ENCODE measurements at places on chromosomes 4 and X. TPM values are rescaled to one million over a fixed set of nuclear protein-coding genes. Genes with fewer than 3 reads are reported as not detected.

DNA sequence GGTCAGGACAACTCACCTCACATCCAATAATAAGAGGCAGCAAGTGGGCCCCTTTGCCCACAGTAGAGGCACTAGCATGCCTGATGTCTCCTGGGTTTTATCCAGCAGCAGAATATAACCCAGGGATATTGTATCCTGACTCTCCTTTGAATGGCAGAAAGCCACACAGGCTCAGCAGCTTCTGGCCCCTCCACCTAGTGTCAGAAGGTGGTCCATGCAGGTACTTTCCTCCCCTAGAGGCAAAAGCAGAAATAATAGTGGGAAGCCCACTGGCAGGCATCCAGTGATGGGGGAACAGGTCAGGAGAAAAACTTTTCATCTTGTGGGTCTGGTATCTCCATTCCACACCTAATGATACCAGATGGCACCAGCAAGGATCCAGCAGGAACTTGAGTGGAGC is 75.5 kb upstream of the IRS4 start:
- no peak for DNase-seq
- peaks cover 11% of the 10 kb centered on the region for H3K27me3 ChIP-seq
- H3K27ac ChIP-seq: no peak overlapping the region
- no peaks in the 10 kb centered on the region for H3K36me3 ChIP-seq

Gene KLHL34
- not detected for total RNA-seq

DNA sequence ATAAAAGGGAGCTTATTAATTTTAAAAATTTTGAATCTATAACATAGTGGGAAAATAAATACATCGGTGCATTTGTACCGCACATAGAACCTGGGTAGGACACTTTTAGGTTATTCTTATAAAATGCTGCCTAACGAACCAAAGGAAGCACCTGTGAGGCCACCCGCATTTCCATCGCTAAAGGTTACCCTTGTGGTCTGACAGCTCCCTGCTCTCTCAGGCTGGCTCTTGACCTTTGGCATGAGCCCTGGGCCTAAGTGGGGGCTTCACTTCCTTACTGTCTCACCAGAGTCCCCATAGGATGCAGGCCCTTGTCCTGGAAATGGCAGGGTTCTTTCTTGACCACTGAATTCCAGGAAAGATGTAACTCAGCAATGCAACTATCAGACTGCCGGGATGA is 46.0 kb downstream of the HADH start:
- H3K27ac ChIP-seq: no peak overlapping the region
- DNase-seq: no peak
- H3K4me3 ChIP-seq: no peak overlapping the region

DNA sequence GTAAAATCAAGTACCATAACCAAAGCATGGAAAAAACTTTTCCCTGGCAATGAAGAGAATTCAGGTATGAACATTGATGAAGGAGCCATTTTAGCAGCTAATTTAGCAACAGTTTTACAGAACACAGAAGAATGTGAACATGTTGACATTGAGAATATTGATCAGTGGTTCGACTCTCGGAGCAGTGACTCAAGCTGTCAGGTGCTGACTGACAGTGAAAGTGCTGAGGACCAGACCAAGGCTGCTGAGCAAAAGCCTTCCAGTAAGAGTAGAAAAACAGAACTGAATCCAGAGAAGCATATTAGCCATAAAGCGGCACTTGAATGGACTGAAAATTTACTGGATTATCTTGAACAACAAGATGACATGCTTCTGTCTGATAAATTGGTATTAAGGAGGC is 2.8 kb downstream of the TIGD2 start:
- DNase-seq: no peak
- no peaks in the 10 kb centered on the region for H3K4me1 ChIP-seq
- no peaks in the 10 kb centered on the region for H3K36me3 ChIP-seq
- no peaks in the 10 kb centered on the region for H3K27me3 ChIP-seq
- no peak overlapping the region for H3K27ac ChIP-seq

Gene NLGN3
- under 0.01 TPM for total RNA-seq

DNA sequence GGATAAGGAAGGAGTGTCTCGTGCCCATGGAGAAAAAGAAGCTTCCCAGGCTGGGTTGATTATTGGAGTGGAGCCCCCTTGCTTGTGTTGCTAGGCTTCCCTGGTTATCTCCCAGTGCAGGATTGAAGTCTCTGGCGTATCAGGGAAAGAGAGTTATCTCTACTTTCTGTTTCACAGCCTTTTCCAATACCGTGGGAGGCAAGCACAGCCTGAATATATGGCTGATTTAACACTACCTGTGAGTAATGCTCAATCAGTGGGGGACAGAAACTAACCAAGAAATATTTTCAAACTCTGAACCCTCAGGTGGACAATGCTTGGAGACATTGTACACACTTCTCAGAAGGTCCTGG is 65.2 kb downstream of the SERPINA7 start:
- H3K4me3 ChIP-seq: no peak overlapping the region
- no peak for DNase-seq
- no peak overlapping the region for H3K27ac ChIP-seq
- H3K4me1 ChIP-seq: no peaks in the 10 kb centered on the region
- no peaks in the 10 kb centered on the region for H3K36me3 ChIP-seq

Data from breast epithelium (tissue), 4 donors.